ENCODE measurements at places on chromosomes 7 and 10. TPM values are rescaled to one million over a fixed set of nuclear protein-coding genes. Genes with fewer than 3 reads are reported as not detected.
A peak's percentile ranks its signal among the peaks of the same experiment; 100 is the strongest.

GRCh38 chr7:45268013-45268412, 110.4 kb downstream of the RAMP3 start:
- no peak for DNase-seq

DNA sequence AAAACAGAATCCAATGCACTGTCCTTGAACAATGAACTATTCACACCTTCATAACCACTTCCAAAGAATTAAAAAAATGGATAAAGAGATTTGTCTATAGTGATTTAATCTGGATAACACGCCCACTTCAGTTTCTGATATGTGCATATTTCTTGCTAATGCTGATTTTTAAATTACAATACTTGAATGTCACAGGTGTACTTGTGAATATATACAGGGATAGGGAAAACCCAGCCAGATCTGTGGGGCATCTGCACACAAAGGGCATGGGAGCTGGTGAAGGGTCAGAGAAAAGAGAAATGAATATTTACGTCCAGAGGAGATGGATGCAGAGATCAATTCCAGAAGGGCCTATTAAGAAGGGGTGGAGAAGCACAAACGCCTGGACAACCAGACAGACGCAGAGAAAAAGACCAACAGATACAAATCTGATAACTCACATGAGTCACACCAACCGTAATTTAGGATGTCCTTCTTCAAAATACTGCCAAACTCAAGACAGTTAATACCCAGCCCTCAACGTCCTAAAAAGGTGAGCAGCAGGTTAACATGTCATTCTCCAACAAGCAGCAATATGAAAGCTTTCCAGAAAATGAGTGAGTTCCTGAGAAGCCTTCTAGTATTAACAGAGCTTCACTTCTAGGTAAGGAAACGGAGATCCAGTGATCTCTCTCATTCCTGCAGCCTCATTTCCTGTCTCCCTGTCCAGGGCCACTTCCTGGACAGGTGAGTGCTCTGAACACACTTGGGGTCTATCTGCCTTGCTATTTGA, 41.9 kb downstream of the PIP4K2A start:
- no peak for DNase-seq

GRCh38 chr7:47614450-47614849, 32.5 kb upstream of the TNS3 start:
- no peak for DNase-seq

CALHM2 gene
- polyA plus RNA-seq: 11.3 TPM

- DNase-seq: no peak
Measured at GRCh38 chr7:43295429-43295828, 183.0 kb downstream of the HECW1 start.

GRCh38 chr10:120221873-120222485, 235.0 kb upstream of the PLPP4 start:
- DNase-seq: no peak

NKX1-2 gene
- polyA plus RNA-seq: not detected

DNA sequence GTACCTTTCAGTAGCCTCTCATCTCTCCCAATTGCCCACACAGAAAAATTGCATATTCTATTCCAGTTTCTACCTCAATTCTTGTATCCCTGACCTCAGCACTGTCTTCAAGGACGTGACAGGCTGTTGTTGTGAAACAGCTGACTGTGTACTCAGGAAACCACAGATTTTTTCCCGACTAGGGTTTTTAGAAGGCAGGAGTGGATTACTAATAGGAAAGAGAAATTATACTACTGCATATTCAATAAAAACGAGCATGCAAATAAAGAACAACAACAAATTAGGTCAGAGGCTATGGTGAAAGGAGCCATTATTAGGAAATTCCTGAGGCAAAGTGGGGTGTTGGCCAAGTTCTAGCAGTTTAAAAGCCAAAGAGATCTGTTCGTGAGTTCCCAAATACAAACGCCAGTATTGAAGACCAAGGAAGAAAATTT, 93.4 kb downstream of the DOCK4 start:
- DNase-seq: peak; percentile 7

DNA sequence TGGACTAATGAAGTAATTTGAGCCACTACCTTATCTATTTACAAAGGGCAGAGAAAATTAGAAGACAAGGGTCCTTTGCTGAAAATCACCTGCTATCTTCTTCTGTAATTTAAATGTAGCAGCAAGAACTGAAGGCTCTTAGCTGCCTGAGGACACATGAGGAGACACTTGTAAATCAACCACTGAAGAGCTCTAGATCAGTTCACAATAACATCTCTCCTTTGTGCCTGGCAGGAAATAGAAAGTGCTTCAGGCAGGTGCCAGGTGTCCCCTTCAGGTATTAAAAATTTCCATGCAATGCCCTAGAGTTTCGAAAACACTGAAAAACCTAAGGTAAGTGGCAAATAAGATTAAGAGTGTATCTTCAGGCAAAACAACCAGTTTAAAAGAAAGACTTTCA, 474.6 kb downstream of the GRM8 start:
- no peak for DNase-seq

DNA sequence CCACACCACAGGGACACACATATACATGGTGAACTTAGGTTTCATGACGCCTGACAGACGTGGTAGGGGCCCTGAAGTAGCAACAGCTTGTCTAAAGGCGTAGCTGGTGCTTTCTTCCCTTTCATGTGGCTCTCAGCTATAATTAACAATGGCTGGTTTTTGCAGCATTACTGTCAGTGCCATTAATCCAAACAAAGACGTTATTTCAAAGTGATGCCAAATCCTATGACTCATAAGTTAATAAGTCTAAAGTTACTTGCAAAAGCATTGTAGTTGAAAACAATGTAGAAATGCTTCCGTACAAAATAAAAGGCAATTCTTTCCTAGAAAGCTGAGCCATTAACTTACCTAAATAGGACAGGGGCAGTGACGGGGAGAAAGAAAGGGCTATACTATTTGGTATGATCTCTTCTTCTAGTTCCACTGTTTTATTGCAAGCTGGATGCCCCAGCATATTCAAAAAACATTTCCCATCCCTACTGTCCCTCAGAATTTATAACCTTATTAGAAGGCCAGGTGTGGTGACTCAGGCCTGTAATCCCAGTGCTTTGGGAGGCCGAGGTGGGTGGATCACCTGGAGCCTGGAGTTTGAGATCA, 105.4 kb downstream of the ODAD2 start:
- no peak for DNase-seq

GRCh38 chr7:68407460-68407859, 1190.8 kb upstream of the AUTS2 start:
- no peak for DNase-seq

NOBOX gene
- not detected for polyA plus RNA-seq

- DNase-seq: no peak
Measured at GRCh38 chr7:81960026-81960425, 190.2 kb upstream of the HGF start.

GRCh38 chr10:28604567-28605536, 71.9 kb downstream of the WAC start:
- no peak for DNase-seq

LIPF gene
- polyA plus RNA-seq: not detected

- no peak for DNase-seq
Measured at GRCh38 chr7:102154425-102154824, 132.2 kb upstream of the SH2B2 start.

GPR15LG gene
- polyA plus RNA-seq: not detected

CACNB2 gene
- 0.93 TPM for polyA plus RNA-seq

All from AG04450 (cell line).